H4 (cell line): ENCODE measurements at places on chromosomes 2 and 18.

DNA sequence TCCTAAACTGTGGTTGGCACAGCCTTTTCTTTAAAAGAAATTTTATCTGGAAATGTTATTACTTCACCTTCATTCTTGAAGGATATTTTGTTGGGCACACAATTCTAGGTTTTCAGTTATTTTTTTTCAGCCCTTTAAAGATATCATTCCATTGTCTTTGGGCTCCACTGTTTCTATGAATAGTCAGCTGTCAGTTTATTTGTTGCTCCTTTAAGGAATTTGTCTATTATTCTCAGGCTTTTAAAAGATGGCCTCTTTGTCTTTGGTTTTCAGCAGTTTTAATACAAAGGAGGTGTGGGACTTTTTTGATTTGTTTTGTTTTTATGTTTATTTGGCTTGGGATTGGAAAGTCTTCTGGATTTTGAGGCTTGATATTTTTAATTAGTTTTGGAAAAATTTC lies 61.8 kb downstream of the VAPA start:
- DNase-seq, result no peak

- DNase-seq, result no peak
Observed at GRCh38 chr2:64601785-64602391, 51.8 kb downstream of the SERTAD2 start.

GRCh38 chr2:27118525-27119329 lies at the start of gene CGREF1:
Gene CGREF1, minus strand, starts transcription at chr2:27119128. Its CDS starts 14,762 bp downstream, at chr2:27104366.
- no peak for DNase-seq

- DNase-seq, result no peak
Observed at GRCh38 chr2:17780546-17780945, 26.6 kb downstream of the GEN1 start.

DNA sequence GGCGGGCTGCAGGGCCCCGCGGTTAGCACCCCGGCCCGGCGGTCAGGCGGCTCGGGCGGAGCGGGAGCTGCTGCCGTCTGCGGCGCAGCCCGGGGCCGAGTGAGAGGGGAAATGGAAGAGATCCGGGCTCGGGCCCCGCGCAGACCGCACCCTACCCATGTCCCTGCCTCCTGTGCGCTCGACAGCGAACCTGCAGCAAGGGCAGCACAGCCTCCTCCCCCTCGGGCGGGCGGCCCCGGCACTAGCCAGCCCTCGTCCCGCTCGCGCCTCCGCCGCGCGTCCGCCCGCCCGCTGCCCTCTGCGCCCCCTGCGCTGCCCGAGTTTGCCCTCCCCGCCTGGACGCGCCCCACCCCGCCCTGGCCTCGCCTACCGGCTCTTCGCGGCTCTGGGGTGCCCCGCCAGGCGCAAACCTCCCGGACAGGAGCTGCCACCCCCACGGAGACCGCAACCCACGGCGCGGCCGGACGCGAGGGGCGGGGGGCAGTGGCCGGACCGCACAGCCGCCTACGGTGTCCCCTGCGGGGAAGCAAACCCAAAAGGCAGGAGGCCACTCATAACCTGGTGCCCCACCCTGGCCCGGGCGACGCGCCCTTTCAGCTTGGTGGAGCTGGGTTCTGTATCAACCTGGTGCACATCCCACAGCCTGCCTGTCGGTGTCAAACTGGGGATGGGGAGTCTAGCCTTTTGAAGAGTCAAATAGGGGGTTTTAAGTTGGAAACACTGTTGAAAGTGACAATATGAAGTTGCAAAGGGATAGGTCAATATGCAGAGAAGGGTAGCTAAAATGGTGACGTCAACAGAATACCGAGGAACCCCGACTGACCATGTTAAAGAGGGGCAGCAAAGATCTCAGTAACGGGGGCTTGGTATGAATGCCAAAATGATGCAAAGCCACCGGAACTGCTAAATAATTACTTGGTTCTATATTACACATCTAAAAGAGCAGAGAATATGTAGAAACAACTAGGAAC lies at the start of gene IHH:
IHH (minus strand) TSS at position 101 of the 971 bp plus-strand sequence. CDS start 454 bp downstream, outside the sequence.
- DNase-seq, result no peak

DNA sequence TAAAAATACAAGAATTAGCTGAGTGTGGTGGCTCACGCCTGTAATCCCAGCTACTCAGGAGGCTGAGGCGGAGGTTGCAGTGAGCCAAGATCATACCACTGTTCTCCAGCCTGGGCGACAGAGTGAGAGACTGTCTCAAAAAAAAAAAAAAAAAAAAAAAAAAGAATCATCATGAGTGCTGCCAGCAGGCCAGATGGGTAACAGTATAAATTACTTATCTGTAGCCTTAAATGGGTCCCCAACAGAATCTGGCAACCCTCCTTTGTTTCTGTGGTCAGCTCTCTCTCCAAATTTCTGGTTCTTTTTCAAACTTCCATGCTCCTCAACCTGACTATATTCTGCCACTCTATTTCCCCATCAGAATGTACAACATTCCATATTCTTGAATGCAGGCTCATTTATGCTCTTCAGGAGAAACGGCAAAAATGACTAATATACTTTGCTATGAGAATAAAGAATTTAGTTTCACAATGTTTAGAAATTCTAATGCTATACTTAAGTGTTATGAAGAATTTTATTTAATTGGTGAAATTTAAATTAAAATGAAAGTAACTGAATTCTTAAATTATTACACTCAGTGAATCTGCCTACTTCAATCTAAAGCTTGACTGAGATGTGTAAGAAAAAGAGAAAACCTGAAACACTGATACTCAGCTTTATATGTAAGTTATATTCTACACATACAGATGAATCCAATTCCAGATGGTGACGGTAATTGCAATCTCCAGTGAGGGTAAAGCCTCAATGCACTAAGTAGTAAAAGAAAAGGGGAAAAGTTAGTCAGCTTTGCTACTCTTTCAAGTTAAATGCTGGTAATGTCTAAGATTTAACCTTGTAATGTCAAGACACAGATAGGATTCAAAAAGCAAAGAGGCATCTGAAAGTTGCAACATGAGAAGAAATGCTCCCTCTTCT lies 24.8 kb downstream of the LPIN2 start:
- no peak for DNase-seq

DNA sequence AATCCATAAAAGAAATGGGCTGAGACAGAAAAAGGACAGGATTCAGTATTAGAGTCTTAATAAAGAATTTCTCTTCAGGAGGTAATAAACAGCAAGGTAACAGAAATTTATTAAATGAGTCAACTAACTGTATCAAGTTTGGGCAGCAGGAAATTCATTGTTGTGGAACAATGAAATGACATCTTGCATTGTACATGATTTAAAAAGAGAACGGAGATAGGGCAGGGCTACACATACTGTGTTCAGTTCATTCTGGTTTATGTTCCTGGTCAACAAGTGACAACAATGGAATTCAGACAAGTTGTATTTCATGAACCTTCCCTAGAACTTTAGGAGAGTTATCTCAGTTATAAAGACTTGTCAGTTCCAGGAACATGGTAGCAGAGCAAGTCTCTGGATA lies 961.3 kb downstream of the SOCS6 start:
- DNase-seq, result no peak

DNA sequence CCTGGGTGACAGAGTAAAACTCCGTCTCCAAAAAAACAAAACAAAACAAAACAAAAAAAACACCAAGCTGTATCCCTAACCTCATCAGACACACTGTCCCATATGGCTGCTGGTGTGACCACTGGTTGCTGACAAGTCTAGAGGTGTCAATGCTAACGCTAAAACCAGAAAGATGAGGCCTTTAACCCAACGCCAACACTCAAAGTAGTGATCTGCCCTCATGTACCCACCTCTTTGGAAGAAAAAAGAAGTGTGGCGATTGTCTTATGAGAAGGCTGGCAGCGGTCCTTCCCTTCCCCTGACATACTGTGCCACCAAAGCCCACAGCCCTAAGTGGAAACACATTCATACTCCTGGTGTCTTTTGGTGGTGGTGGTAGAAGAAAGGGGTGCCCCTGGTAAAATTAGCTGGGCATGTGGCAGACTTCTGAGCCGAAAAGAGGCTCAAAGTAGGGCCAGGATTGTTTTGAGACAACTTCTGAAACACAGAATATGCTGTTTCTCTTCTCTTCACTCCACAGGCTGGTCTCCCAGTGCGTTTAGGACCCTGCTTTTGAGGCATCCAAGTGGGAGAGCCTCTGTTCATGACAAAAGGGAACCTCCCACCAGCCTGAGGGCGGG lies 9.8 kb downstream of the SERTAD2 start:
- DNase-seq, result no peak

DNA sequence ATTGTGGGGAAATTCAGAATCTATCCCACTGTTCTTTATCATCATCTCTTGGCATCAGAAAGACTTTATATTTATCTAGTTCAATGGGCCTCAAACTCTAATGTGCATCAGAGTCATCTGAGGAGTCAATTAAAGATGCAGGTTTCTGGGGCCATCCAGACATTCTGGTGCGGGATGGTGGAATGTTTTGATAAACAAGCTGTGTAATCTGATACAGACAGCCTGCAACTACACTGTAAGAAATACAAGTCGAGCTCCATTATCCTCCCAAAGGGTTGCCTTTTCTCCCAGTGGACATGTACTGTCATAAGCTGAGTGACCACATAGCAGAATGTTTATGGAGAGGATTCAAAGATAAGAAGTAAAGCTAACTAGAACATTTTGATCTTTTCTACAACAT lies 515.3 kb upstream of the DCC start:
- DNase-seq, result no peak

- no peak for DNase-seq
Observed at GRCh38 chr2:148039783-148040182, 18.9 kb downstream of the MBD5 start.

GRCh38 chr2:168666339-168666738 lies 136.1 kb upstream of the NOSTRIN start:
- DNase-seq, result no peak

DNA sequence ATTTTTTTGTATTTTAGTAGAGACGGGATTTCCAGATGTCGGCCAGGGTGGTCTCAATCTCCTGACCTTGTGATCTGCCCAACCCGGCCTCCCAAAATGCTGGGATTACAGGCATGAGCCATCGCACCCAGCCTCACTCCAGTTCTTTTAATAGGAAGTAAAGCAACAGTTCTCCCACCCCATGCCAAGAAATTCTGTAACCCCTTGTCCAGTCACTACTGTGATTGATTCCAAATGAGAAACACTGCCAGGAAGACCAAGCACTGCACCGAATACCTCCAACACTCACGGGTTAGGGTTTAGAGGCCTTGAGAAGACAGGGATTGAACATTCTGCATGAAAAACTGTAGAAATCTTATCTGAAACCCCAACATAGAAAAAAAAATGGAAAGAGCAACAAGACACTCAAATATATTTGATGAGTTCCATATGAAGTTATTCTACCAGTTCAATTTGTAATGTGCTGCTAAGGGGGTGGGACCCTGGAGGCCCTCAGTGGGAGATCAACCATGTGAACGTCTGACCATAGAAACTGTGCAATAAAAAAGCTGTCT lies 48.2 kb upstream of the BIN1 start:
- no peak for DNase-seq

DNA sequence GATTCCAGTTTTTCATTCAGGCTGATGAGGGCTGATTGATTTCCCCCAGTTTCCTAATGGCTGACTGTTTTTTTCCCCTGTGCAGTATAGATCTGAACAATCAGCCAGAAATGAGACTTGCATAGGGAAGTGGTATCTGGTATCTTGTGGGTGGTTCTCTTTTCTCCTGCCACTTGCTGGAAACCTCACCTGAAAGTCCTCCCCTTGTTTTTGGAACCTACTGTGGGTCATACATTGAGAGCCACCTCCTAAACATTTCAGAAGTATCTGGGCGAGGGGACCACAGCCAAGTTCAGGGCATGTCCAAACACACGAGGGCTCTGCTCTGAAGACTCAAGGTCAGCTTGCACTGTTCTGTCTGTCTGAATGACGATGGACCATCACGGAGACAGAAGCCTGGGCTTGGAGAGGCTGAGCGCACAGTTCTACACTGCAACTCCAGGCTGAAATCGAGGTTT lies 19.3 kb downstream of the ALPK2 start:
- no peak for DNase-seq

DNA sequence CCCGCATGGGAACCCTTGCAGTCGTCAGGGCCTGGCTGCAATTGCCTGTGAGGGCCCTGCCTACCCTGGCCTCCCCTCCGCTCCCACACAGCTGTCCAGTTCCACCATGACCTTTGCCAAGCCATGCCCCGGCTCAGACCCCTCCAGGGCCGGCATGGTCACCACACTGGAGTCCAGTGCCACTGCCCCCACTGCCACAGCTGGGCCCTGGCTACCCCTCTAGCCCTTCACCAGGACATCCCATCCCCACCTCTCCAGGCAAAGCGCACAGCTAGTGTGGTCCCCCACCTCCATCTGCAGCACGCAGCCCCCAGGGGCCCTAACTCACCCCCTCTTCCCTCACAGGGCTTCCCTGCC lies 70.3 kb upstream of the SMAD7 start:
- no peak for DNase-seq

- DNase-seq, result no peak
Observed at GRCh38 chr2:135775420-135775819, 33.8 kb downstream of the UBXN4 start.

GRCh38 chr18:71808616-71809015 lies 735.5 kb downstream of the CBLN2 start:
- peak; percentile 54 for DNase-seq

GRCh38 chr2:18647731-18648130 lies 58.4 kb upstream of the NT5C1B start:
- DNase-seq, result no peak

- no peak for DNase-seq
Observed at GRCh38 chr2:113842919-113843736, 46.8 kb upstream of the ACTR3 start.

- no peak for DNase-seq
Observed at GRCh38 chr2:219446101-219446504, 11.5 kb downstream of the SPEG start.

DNA sequence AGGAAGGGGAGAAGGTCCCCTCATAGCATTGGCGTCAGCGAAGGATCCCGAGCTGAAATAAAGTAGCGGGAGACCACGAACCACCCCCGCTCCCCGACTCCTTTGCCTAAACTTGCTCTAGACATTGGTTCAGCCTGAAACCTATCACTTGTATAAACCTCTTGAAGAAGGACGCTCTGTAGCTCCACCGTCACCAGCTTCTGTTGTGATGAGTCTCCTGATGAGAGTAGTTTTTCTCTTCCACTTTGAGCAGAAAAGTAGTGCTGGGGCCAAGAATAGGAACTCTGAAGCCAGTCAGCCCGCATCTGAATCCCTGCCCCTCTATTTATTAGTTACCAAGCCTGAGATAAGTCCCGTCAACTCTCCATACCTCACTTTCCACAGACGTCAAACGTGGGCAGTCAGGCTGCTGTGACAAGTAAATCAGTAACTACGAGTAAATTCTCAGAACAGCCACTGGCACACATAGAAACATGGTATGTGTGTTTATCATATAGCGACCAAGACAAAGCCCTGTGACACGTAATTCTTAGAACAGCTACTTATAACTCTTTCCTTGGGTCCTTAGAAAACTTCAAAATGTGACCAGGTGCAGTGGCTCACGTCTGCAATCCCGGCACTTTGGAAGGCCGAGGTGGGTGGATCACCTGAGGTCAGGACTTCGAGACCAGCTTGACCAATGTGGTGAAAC lies 61.7 kb downstream of the CD226 start:
- no peak for DNase-seq
